Large intestine (tissue), 12 donors: ENCODE measurements at places on chromosomes 3 and 15.

- no peak for DNase-seq
Measured at GRCh38 chr3:30605005-30605404, 1.4 kb upstream of the TGFBR2 start.

DNA sequence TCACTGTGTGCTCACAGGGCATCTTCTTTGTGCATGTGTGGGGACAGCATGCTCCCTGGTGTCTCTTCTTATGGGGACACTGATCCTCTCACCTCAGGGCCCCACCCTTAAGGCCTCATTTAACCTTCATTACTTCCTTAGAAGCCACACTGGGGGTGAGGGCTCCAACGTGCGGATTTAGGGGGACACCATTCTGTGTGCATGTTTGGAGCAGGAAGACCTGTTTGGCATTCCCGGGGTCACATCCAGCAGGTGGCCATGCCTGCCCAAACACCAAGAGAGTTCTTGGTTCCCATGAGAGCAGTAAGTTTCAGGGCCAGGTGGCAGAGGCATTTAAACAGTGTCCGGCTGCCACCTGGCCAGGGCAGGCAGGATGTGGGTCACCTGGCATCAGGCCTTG is 24.8 kb downstream of the PRR20G start:
- no peak for DNase-seq

DNA sequence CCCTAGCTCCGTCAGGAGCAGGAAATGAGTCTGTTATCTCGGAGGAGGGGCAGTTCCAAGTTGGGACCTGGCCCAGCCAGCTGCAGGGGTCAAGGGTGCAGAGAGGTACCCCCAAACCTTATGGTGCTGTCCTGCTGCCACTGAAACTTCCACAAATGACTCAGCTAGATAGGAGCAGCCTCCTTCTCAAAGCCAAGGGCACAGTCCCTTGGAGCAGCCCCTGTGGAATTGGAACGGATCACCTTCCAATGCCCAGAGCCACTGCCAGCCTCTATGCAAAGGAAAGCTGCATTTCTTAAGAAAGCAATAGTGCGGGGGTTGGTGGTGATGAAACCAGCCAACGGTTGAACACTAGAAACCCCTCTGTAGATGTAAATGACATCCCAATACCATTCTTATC is 19.6 kb upstream of the LRRK1 start:
- no peak for DNase-seq

- no peak for DNase-seq
Measured at GRCh38 chr3:67515778-67516177, 138.6 kb downstream of the SUCLG2 start.

DNA sequence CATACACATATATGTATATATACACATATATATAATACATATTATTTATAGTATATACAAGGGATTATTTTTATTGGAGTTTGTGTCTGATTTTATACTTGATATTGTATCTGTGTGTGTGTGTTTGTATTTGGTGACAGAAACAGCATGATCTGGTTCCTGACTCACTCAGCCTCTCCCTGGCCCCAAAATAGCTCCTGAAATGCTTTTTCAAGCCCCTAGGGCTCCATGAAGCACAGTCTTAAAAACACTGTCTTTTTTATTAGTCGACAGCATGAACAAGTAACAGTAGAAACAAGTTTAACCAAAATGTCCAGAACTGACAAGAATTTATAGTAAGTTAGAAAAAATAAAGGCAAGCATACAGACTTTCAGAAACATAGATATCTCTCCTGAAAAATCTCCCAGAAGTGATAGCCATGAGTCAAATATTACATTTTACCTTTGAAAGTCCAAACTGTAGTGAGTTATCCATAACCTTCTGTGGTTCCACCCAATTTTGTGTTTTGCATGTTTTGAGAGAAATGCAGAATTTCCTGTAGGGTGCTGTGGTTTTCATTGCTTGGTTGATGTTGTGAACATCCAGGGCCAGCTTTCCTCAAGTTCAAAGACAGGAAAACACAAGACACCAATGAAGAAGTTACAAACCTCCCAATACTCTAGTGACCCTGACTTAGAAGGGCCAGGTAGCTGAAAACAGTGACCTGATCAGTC is 98.5 kb upstream of the CCDC80 start:
- no peak for DNase-seq

DNA sequence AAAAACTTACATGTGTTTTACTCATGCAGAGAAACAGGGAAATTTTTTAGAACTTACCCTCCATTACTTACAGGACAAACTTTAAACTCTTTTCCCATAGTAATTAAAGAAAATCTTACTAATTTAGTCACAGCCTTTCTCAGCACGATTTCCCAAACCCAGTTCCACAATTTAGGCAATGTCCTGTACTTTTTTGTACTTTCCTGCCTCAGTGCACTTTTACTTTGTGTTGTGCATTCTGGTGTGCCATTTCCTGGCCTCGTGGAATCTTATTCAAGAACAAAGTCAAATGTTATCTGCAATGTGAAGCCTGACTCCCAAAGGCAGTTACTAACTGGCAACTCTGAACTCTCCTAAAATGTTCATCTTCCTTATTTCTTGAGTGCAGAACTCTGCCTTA is 1.9 kb downstream of the SLC33A1 start:
- no peak for DNase-seq

DNA sequence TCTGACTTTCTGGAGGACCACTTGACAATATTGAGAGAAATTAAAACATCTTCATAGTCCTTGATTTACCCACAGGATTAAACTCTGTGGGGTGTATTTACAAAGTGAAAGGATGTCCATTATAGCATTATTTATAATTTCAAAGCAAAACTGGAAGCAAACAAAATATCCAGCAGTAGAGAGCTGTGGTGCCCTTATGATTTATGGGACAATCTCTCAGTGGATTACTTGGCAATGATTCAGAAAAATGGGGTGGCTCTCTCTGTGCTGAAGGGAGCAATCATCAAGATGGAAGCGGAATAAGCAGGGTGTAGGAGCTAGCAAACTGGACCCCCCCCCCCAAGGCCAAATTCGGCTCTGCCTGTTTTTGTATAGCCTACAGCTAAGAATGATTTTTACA is 9.0 kb downstream of the PPCDC start:
- DNase-seq = no peak

- no peak for DNase-seq
Measured at GRCh38 chr3:87489892-87490291, 213.5 kb upstream of the POU1F1 start.

GRCh38 chr3:111936191-111936841 is 42.5 kb upstream of the ABHD10 start:
- no peak for DNase-seq

- peak; percentile 47 for DNase-seq
Measured at GRCh38 chr3:8450618-8451017, 51.0 kb upstream of the LMCD1 start.

- DNase-seq = no peak
Measured at GRCh38 chr3:178465260-178466180, 70.7 kb upstream of the KCNMB2 start.

DNA sequence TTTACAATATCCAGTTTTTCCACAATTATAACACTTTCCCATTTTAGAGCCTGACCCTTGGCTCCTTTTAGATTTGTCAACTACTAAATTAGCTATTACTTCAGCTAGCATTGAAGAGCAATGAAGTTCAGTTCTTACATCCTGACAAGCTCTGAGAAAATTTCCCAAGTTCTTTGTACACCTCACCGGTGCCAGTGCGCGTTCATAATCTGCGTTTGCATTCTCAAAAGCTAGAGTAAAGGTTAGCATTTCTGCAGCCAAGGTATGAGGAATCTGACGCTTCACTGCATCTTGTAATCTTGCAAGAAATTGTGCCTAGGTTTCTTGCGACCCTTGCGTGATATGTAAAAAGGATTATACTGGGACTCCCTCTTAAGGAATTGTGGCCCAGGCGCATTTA is 25.2 kb upstream of the XCR1 start:
- DNase-seq = no peak

DNA sequence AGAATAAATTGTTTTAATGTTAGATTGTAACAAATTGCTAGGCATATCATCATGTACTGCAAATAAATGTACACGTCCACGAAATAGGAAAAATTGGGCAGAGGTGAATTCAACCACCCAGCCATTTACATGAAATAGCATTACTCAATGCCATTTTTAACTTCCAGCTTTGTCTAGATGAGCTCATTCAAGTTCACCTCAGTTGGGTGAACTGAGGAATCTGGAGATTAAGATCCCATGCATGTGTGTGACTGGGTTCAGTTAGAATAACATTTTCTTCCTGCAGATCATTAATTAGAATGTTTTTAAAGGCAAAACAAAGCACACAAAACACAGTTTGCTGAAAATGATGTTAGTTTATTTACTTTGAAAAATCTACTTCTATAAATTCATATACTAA is 767.8 kb upstream of the GOLIM4 start:
- no peak for DNase-seq

DNA sequence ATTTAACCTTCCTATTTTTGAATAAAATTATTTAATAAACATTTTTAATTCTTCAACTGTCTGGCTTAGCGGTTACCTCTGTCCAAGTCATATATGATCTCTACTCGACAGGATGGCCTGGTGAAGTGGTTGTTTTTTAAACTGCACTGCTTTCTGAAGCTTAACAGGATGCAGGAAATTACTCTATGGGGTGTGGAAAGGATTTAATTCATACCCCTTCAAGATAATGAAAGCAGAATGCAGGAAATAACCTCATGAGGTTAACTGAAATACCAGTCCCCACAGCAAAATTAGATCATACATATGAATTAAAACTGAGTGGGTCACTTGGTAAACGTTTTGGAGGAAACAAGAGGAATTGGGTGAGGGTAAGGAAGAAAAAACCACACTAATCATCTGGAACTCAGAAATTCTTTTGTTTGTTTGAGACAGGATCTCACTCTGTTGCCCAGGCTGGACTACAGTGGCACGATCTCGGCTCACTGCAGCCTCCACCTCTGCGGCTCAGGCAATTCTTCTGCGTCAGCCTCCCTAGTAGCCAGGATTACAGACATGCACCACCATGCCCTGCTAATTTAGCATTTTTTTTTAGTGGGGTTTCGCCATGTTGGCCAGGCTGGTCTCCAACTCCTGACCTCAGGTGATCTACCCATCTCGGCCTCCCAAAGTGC is 50.1 kb downstream of the LYSMD4 start:
- no peak for DNase-seq

- DNase-seq = no peak
Measured at GRCh38 chr3:108441071-108441507, 69.3 kb downstream of the MYH15 start.

DNA sequence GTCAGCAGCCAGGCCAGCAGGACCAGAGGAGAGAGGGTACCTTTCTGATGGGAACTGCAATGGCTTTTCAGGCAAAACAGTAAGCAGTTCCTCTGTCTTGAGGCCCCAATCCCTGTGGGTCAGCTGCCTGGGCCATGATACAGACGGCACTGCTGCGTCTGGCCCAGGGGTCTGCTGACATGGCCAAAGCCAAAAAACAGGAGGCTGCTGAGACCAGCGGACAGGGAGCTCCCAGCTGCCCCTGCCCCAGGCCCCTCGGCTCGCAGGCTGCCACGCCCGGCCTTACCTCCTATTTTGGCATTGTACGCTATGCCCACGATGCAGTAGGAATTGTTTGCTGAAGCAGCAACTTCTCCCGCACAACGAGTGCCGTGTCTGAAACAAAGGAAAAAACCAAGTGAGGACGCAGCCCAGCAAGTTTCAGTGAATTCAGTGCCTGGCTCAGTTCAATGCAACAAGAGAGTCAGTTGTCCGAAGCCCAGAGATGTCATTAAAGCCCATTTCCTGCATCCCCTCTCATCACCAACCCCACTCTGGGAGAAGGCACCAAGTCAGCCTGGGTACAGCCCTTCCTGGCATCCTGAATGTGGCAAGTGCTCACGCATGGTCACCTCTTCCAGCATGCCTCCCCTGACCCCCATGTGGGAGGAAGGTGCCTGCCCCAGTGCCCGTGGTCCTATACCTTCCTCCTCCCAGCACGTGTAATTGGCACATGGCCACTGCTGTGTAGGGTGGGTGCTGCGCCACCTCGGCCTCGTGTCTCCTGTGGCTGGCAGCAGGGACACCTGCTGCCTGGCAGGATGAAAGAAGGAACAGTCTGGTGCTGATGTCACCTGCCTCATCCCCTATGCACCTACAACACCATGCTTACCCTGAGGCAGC is 61.7 kb downstream of the PCSK6 start:
- no peak for DNase-seq

DNA sequence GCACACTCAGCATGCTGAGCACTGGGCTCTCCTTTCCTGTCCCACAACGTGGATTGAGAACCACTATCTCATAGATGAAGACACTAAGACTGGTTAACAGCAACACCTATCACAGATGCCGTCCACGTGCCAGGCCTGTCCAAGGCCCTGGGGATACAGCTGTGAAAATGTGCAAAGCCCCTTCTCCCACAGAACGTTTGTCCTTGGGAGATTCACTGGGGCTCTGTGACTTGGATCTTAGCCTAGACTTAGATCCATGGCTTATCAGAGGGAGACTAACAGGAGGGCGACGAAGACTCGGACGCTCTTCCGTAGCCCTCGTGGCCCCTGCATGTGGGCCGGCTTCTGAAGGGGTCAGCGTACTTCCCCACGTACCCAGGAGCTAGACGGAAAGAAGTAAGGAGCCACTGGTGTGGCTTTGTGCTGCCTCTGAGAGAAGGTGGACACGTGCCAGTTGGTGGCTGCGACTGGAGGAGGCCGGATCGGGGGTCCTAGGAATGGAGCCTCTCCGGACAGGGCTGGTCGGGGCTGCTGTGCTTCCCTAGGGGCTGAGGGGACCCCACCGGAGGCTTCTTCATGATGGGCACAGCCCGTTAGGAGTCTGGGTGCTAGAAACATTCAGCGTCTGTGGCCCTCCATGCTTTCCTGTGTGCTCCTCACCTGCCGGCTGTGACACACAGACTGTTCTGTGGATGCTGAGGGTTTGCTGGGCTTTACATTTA is 964 bp downstream of the NRROS start:
- no peak for DNase-seq

DNA sequence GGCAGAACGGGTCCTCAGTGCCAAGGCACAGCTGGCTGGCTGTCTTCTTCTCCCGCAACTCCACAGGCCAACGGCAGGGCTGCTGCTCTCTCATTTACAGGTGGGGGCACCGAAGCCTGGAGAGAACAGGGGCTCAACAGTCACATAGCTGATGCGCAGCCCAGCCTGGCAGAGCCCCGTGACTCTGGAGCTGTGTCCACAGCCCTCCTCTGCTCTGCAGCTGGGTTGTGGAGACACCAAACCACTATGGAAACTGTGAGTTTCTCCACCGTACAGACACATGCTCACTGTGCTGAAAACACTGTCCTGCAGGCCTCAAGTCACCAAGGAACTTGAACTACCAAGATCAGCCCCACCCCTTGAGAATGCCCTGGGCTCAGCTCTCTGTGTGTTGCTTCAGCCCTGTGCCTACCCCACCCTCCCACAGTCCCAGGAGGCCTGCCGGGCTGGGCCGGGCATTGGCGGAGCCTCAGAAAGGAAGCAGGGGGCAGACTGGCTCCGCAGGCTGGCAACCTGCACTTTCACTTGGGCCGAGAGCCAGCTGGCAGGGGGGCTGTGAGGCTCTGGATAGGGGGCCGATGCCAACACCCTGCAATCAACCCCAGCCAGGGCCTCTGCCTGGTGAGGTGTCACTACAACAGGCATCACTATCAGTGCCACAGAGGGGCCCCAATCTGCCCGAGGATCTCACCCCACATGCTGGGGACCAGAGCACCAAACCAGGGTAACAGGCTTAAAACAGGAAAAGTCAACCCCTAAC is 113.7 kb upstream of the RPL32 start:
- DNase-seq = peak; percentile 74

GRCh38 chr15:29528276-29528675 is 258.7 kb upstream of the NSMCE3 start:
- DNase-seq = no peak

- DNase-seq = no peak
Measured at GRCh38 chr15:55197362-55197705, 593 bp upstream of the RSL24D1 start.

GRCh38 chr3:12588039-12589009 is 31.4 kb downstream of the MKRN2 start:
- no peak for DNase-seq

- no peak for DNase-seq
Measured at GRCh38 chr3:48013288-48013980, 2.8 kb downstream of the MAP4 start.
